ENCODE measurements at places on chromosomes 16 and 17.

DNA sequence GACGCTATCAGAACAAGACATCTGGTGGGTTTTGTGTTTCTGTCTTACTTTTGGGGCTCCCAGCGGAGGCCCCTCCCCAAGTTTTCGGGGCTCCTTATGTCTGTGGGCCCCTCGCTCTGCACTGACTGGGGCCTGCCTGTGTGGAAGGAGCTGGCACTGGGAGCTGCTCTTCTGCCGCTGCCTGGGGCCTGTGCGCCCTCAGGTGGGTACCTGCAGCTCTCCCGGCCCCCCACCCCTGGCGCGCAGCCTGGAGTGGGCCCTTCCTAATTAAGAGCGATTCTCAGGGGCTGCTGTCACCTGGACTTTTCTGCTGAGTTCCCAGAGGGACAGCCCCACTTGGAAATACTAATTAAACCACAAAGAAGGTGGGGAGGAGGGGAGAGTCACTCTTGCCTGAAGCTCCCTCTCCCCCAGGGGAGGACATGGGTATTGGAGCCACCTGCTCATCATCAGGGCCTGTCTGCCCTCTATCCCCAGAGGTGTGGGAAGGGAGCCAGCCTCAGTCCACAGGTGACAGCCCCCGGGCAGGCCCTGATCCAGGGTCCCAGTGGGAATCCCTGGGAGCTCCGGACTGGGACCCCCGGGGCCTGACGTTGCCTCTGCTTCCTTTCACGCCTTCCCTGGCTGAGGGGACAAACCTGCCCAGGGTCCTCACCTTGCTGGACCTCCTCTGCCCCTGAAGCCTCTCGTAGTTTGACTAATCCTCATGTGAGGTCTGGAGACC, 36.5 kb downstream of the GSE1 start:
- DNase-seq = no peak

- DNase-seq = no peak
These were observed 1.2 kb downstream of the ATMIN start for GRCh38 chr16:81036751-81037350.

DNA sequence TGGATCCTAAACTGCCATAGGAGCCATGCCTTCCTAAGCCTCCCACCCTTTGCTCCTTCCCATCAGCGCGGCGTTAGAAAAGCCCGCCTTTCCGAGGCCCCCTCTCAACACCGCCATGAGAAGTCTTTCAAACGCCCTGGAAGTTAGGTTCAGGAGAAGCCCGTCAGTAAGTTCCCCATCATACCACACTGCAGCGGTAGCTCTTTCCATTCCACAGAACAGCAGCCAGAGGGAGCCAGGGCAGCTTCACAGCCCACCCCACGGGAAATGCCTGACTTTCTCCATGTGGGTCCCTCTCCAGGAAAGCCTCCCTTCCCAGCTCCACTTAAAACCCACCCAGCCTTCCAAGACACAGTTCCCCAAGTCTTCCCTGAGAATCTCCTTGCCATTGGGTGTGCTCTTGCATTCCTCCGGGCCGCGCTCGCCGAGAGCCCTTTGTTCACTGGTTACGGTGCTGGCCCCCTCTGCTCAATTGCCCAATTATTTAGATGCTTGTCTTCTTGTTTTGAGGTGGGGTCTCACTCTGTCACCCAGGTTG, 28.7 kb downstream of the KIAA0513 start:
- DNase-seq = no peak

DNA sequence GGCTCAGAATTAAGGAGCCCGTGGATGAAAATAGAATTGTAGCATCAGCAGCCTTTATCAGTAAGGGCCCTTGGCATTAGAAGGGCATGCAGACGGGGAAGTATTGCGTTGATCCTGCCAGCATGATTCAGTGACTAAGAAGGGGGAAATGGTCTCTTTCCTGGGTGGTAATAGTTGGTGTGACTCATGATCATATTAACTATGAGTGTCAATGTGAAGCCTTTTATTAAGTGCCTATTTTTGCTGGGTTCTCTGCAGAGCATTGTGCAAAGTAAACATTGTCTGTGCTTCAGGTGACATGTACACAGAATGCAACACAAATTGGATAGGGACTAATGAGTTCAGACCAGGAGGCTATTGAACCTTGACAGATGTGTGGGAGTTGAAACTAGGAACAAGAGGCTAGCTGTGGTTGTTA, 24.5 kb downstream of the RCVRN start:
- DNase-seq = no peak

GRCh38 chr17:17570798-17571716, 20.5 kb downstream of the PEMT start:
- DNase-seq = no peak

DNA sequence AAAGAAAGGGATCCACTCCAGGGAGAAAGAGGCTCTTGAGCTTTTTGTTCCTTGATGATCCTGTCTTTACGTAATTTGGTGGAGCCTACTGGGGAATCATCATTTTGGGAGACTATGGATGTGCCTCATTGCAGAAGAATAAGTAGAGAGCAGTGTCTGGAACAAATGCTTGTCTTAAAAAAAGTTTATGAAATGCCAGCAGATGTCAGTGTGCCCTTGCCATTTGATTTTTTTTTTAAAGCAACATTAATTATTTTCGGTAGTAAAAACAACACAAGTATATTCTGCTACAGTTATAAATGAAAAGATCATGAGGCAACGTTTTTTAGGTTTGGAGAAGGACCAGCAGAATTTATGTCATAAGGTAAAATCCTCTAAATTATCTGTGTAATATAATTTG, 934.8 kb upstream of the EEF2KMT start:
- no peak for DNase-seq

GRCh38 chr16:23006380-23006779, 142.9 kb downstream of the USP31 start:
- DNase-seq = no peak

Measured in skeletal muscle cell (primary cell).